ENCODE measurements at places on chromosomes 13 and 19.

- H3K27me3 ChIP-seq: no peaks in the 10 kb centered on the region
- H3K27ac ChIP-seq: no peak overlapping the region
- no peaks in the 10 kb centered on the region for H3K36me3 ChIP-seq
- no peak overlapping the region for H3K4me3 ChIP-seq
These were observed 309.3 kb upstream of the MAB21L1 start for GRCh38 chr13:35785576-35786303.

GRCh38 chr19:55092423-55093318, 17.0 kb downstream of the EPS8L1 start:
- DNase-seq: peak; percentile 26
- peaks cover 33% of the 10 kb centered on the region for H3K4me1 ChIP-seq
- no peak overlapping the region for H3K27ac ChIP-seq
- H3K36me3 ChIP-seq: peaks cover 4% of the 10 kb centered on the region
- no peak overlapping the region for H3K4me3 ChIP-seq

- no peaks in the 10 kb centered on the region for H3K36me3 ChIP-seq
- DNase-seq: no peak
- no peaks in the 10 kb centered on the region for H3K4me1 ChIP-seq
- H3K27ac ChIP-seq: no peak overlapping the region
These were observed 23.8 kb downstream of the CYP4F12 start for GRCh38 chr19:15696654-15697194.

DNA sequence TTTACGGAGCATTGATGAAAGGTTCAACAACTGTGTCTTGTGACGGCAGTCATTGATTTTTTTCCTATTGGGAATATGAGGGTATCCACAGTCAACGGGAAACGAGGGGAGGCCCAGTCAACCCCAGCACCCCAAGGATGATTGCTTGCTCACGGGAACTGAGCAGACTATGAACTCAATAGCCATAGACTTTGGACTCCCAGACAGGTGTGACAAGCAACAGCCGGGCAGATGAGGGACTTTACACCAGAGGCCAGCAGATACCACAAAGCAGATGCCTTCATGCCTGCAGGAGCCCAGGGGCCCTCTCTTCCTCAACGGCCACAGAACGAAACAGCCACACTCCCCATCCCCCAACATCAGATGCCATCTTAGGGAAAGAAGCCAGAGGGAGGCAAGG, 80.3 kb upstream of the FLT1 start:
- H3K36me3 ChIP-seq: no peaks in the 10 kb centered on the region
- H3K27me3 ChIP-seq: peaks cover 21% of the 10 kb centered on the region
- DNase-seq: no peak
- H3K27ac ChIP-seq: no peak overlapping the region
- no peak overlapping the region for H3K4me3 ChIP-seq
- peaks cover 36% of the 10 kb centered on the region for H3K4me1 ChIP-seq

GRCh38 chr19:35932291-35932936, 3.8 kb upstream of the LRFN3 start:
- peaks cover 28% of the 10 kb centered on the region for H3K4me1 ChIP-seq
- H3K4me3 ChIP-seq: no peak overlapping the region
- no peak for DNase-seq
- no peak overlapping the region for H3K27ac ChIP-seq

DNA sequence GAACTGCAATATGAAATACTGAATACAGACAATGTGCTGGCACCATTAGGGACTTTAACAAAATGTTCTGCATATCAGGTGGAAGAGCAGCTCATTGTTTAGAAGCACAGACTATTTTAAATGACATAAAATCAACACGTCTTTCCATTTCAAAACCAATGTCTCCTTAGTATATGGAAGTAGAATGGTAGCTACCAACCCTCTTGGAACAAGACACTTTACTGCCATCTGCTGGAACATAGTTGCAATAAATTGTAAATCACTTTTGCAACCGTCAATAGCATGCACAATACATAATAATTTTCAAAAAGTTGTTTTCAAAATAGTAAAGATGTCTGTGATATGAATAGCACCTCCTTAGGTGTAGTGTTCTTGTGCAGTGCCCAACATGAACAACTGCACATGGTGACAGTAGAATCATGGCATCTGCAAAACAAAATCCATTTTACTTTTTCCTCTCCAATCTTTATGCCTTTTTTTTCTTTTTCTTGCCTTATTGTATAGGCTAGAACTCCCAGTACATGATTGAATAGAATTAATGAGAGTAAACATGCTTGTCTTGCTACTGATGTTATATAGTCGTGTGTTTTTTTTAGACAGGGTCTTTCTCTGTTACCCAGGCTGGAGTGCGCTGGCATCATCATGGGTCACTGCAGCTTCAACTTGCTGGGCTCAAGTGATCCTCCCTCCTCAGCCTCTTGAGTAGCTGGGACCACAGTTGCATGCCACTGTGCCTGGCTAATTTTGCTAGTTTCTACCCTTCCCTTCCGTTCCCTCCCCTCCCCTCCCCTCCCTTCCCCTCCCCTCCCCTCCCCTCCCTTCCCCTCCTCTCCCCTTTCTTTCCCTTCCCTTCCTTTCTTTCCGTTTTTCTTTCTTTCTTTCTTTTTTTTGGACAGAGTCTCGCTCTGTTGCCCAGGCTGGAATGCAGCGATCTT, 7.8 kb upstream of the LYPD5 start:
- H3K4me1 ChIP-seq: no peaks in the 10 kb centered on the region
- H3K4me3 ChIP-seq: no peak overlapping the region

GRCh38 chr13:44543369-44543768, 32.8 kb downstream of the TSC22D1 start:
- no peak overlapping the region for H3K27ac ChIP-seq
- DNase-seq: no peak
- no peaks in the 10 kb centered on the region for H3K4me1 ChIP-seq
- H3K4me3 ChIP-seq: no peak overlapping the region
- H3K27me3 ChIP-seq: no peaks in the 10 kb centered on the region

DNA sequence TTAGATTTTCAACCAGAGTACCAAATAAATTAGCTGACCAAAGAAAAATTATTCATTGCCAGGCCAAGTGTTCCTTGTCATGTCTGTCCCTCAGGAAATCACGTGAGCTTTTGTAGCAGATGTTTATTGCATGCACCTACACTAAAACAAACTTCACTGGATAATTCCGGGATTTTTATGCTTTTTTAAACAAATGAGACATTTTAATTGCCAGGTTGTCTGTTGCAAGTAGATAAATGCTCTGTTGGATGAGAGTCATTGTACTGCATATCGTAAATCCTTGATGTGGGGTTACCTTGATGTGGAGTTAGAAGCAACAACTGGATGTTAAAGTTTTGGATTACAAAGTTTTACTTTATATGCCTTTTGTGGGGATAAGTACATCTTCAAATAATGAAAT, 1187.7 kb upstream of the PCDH9 start:
- peak overlapping the region; percentile 14 for H3K27ac ChIP-seq
- H3K27me3 ChIP-seq: no peaks in the 10 kb centered on the region
- no peak for DNase-seq

DNA sequence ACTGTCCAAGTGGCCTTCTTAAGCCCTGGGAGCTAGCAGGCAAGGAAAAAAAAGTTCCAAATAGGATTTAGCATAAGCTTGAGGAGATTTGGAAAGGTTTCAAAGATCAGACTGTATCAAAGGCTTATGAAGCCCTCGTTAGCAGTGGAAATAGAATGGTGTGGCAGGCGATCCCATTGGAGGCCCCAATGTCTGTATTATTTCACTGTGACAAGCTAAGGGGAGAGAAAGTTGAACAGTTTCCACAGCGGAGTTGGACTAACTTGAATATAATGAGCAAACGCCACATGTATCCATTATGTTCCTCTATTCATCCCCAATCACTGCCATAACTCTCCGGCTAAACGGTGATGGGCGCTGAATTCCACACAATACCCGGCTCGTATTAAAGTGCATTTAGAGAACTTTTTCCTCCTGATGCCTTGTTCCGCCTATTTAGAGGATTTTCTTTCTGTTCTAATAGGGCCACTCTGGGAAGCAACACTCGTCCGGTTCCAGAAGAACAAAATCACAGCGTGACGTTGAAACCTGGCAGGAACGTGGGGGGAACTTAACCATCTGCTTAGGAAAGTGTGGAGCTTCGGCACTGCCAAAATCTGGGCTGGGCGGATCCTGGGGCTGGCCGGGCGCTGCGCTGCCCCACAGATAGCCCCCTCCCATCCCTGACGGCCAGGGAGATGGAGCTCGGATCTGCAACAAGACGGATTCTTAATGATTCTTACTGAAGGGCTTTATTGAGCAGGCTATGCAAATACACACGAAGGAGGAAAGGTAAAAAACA, 1.0 kb upstream of the PCDH8 start:
- H3K27ac ChIP-seq: no peak overlapping the region
- peak overlapping the region; percentile 82 for H3K4me3 ChIP-seq
- H3K36me3 ChIP-seq: peaks cover 7% of the 10 kb centered on the region
- DNase-seq: no peak

DNA sequence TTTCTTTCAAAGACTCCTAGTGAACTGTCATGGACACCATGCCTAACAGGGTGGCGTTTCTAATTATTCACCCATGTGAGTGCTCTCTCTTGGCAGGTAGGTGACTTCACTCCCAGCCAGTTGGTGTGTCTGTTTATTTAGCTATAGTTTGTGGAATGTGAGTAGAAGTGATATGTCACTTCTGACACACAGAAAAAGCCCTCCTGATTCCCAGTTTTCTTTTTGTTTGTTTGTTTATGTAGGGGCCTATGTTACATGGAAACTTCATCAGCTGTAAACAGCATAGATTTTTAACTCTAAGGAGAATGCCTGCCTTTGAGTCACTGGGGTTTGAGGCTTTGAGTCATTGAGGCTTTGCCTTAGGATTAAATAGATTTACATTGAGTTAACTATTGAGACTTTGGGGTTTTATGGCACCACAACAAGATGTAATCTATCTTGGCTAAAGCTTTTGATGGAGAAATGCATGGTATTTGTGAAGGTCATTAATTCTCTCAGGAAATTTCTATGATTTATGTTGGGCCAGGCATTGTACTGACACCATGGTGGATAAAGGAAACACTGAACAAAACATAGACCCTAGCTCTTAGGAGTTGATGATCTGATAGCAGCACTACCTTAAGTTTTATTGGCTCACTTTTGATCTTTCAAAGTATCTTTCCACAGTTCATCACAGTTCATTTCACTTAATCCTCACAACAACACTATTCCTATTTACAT, 45.3 kb downstream of the UFM1 start:
- H3K36me3 ChIP-seq: no peaks in the 10 kb centered on the region
- H3K27me3 ChIP-seq: no peaks in the 10 kb centered on the region
- peak overlapping the region; percentile 89 for H3K27ac ChIP-seq
- no peak overlapping the region for H3K4me3 ChIP-seq
- peak; percentile 13 for DNase-seq
- H3K4me1 ChIP-seq: peaks cover 34% of the 10 kb centered on the region

GRCh38 chr19:55625004-55625326, 599 bp upstream of the ZNF784 start:
- no peak for DNase-seq
- H3K36me3 ChIP-seq: peaks cover 20% of the 10 kb centered on the region
- peaks cover 14% of the 10 kb centered on the region for H3K27me3 ChIP-seq
- H3K27ac ChIP-seq: peak overlapping the region; percentile 97
- H3K4me1 ChIP-seq: peaks cover 19% of the 10 kb centered on the region

DNA sequence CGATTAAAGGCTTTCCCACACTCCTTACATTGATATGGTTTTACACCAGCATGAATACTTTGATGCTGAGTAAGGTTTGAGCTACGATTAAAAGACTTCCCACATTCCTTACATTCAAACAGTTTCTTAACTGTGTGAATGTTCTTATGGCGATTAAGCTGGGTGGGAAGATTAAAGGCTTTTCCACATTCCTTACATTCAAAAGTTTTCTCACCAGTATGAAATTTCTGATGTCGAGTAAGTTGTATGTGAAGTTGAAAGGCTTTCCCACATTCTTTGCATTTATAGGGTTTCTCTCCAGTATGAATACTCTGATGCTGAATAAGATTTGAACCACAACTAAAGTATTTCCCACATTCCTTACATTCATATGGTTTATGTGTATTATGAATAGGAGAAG, 20.0 kb downstream of the ZNF780B start:
- no peak overlapping the region for H3K4me3 ChIP-seq
- peaks cover 74% of the 10 kb centered on the region for H3K36me3 ChIP-seq
- H3K27ac ChIP-seq: no peak overlapping the region
- no peak for DNase-seq
- no peaks in the 10 kb centered on the region for H3K4me1 ChIP-seq

GRCh38 chr13:30126903-30127428, 180.4 kb downstream of the KATNAL1 start:
- no peak for DNase-seq
- H3K27me3 ChIP-seq: no peaks in the 10 kb centered on the region
- H3K4me3 ChIP-seq: no peak overlapping the region
- H3K4me1 ChIP-seq: peaks cover 13% of the 10 kb centered on the region

DNA sequence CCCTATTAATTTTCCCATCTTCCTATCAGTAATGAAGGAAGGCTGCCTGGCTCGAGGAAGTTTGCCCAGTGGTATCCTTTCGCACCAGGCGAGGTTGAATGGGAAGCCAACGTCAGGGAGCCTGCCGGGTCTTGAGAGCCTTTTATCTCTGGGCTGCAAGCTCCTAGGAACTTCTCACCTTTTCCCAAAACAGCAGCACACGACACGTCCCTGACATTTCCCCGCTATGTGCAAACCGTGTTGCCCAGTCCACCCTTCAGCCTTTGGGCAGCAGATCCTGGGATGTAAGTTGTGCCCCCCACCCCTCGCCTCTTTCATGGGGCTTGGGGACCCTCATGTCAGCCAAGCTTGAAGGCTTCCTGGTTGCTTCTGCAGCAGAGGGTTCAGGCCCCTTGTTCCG, 179.1 kb downstream of the ZNF536 start:
- no peak for DNase-seq
- no peak overlapping the region for H3K27ac ChIP-seq
- no peaks in the 10 kb centered on the region for H3K36me3 ChIP-seq
- H3K27me3 ChIP-seq: peaks cover 20% of the 10 kb centered on the region
- peaks cover 14% of the 10 kb centered on the region for H3K4me1 ChIP-seq

DNA sequence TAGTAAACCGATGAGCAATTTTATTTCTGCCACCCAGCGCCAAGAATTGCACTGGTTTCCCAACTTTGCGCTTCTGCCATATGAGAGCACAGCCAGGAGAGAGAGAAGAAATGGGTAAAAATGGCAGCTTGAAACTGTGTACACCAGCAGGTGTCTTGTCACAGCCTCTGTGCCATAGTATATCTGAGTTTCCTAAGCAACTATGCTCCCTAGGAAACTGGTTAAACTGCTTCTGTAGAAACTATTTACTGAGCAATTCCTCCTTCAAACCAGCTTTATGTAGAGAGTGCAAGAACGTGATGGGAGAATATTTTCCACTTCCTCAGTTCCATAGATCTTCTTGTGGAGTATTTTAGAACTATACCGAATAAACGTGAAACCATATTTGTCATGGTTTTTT, 1361.3 kb downstream of the PCDH9 start:
- H3K4me3 ChIP-seq: no peak overlapping the region
- no peaks in the 10 kb centered on the region for H3K27me3 ChIP-seq

GRCh38 chr19:57075801-57076492, 43.8 kb upstream of the USP29 start:
- H3K36me3 ChIP-seq: no peaks in the 10 kb centered on the region
- H3K4me1 ChIP-seq: no peaks in the 10 kb centered on the region
- no peak overlapping the region for H3K27ac ChIP-seq
- H3K27me3 ChIP-seq: no peaks in the 10 kb centered on the region
- no peak for DNase-seq

GRCh38 chr13:27988520-27988919, at the start of gene URAD:
URAD (minus strand) TSS chr13:27988693; CDS start chr13:27988637, 56 bp downstream.
- H3K4me1 ChIP-seq: peaks cover 26% of the 10 kb centered on the region
- H3K4me3 ChIP-seq: no peak within 1 kb of the TSS
- peaks cover 16% of the 10 kb centered on the region for H3K27me3 ChIP-seq
- no peaks in the 10 kb centered on the region for H3K36me3 ChIP-seq
- DNase-seq: no peak

- no peak overlapping the region for H3K4me3 ChIP-seq
- H3K36me3 ChIP-seq: peaks cover 77% of the 10 kb centered on the region
- H3K27me3 ChIP-seq: peaks cover 4% of the 10 kb centered on the region
- H3K27ac ChIP-seq: no peak overlapping the region
- no peak for DNase-seq
These were observed 7.5 kb upstream of the PSPN start for GRCh38 chr19:6383188-6383587.
